Urinary bladder (tissue), 4 donors: ENCODE measurements at places on chromosomes 3 and 15. TPM values are rescaled to one million over a fixed set of nuclear protein-coding genes. Genes with fewer than 3 reads are reported as not detected.

Gene RBPMS2
- total RNA-seq, result 4.0 TPM

Gene B3GALNT1
- 37.5 TPM for total RNA-seq

Gene CLRN1
- total RNA-seq, result not detected

Gene COL6A5
- total RNA-seq, result 6.1 TPM

Gene UQCC5
- total RNA-seq, result 5.7 TPM

Gene THAP10
- total RNA-seq, result 5.0 TPM

Gene BAHD1
- total RNA-seq, result 7.9 TPM

Gene ZIC1
- total RNA-seq, result not detected
